ENCODE measurements at places on chromosomes 3 and 15. TPM values are rescaled to one million over a fixed set of nuclear protein-coding genes. Genes with fewer than 3 reads are reported as not detected.

ITGB5 gene
- 25.6 TPM for total RNA-seq

EFCAB12 gene
- total RNA-seq, result 0.16 TPM

ITIH1 gene
- total RNA-seq, result 0.94 TPM

CYP1A2 gene
- not detected for total RNA-seq

SIAH2 gene
- total RNA-seq, result 29.3 TPM

FHIT gene
- total RNA-seq, result 3.6 TPM

RAB43 gene
- 3.3 TPM for total RNA-seq

MOBP gene
- total RNA-seq, result 0.94 TPM

ABHD10 gene
- 89.5 TPM for total RNA-seq

- no peak for DNase-seq
Observed at GRCh38 chr3:112582244-112582874, 20.5 kb downstream of the SLC35A5 start.

DNA sequence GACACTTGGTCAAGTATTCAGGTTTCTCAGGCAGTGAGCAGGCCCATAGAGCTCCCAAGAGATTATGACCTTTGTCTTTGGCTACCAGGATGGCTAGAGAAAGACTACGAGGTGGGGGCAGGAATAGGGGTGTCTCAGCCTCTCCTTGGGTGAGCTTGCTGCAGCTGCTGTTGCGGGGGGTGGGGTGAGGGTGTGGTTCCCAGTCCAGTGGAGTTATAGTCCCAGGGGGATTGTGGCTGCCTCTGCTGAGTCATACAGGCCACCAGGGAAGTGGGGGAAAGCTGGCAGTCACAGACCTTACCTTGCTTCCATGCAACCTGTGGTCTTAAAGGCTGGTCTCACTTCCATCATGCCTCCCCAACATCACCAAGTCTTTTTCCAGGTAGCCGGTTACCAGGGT lies 31.7 kb downstream of the ATP2C1 start:
- DNase-seq, result no peak

DNA sequence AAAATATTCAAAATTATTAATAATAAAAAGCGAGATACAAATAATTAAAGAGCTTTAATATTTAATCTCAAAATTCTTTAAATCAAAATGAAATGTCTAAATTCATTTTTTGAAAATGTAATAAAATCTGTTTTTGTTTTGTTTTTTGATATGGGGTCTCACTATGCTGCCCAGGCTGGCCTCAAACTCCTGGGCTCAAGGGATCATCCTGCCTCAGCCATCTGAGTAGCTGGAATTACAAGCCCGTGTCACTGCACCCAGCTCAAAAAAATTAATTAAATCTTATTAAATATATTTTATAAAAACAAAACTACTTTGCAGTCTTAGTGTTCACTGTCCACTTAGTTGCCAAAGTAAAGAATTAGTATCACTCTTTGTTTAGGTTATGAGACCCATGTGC lies 38.4 kb downstream of the FAH start:
- no peak for DNase-seq

- no peak for DNase-seq
Observed at GRCh38 chr3:74546426-74546825, 68.0 kb downstream of the CNTN3 start.

DNA sequence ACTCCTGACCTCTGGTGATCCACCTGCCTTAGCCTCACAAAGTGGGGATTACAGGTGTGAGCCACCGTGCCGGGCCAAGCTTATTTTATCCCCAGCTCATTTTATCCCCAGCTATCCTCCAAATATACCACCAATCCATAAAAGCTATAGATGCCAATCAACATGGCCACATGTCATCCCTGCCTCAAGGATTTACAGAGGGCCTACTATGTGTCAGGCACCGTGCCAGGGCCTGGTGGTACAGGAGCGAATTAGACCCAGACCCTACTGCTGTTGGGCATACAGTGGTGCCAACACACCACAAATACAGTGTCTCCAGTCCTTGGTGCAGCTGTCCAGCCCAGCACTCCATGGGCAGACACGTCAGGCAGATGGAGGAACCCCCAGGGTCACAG lies 73.4 kb downstream of the SCN5A start:
- no peak for DNase-seq

GRCh38 chr3:126052196-126053058 lies 31.5 kb downstream of the SLC41A3 start:
- no peak for DNase-seq

- no peak for DNase-seq
Observed at GRCh38 chr3:186532598-186533072, 11.5 kb downstream of the CRYGS start.

GRCh38 chr15:52103217-52104207 lies 9.1 kb downstream of the BCL2L10 start:
- peak; percentile 60 for DNase-seq

GRCh38 chr3:161348796-161349400 lies 22.4 kb downstream of the SPTSSB start:
- DNase-seq, result no peak

GRCh38 chr3:151044706-151045105 lies 40.8 kb upstream of the MED12L start:
- no peak for DNase-seq

GRCh38 chr3:59442046-59442445 lies 392.2 kb upstream of the CFAP20DC start:
- no peak for DNase-seq

DNA sequence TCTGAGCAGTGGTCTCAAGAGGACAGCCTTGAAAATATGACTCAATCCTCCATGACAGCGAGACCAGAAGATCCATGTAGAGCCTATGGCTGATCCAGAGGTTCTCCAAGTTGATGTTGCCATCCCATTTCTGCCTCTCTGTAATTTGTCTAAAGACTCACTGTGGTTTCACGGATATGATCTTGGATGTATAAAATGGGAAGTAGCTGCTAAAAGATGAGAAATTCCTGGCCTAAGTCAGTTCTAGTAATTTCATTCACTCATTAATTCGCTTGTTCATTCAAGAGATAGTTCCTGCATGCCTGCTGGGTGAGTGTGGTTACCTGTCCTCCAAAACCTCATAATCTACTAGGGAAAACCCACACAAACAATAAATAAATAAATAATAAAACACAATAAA lies 145.9 kb downstream of the TNIK start:
- DNase-seq, result no peak

DNA sequence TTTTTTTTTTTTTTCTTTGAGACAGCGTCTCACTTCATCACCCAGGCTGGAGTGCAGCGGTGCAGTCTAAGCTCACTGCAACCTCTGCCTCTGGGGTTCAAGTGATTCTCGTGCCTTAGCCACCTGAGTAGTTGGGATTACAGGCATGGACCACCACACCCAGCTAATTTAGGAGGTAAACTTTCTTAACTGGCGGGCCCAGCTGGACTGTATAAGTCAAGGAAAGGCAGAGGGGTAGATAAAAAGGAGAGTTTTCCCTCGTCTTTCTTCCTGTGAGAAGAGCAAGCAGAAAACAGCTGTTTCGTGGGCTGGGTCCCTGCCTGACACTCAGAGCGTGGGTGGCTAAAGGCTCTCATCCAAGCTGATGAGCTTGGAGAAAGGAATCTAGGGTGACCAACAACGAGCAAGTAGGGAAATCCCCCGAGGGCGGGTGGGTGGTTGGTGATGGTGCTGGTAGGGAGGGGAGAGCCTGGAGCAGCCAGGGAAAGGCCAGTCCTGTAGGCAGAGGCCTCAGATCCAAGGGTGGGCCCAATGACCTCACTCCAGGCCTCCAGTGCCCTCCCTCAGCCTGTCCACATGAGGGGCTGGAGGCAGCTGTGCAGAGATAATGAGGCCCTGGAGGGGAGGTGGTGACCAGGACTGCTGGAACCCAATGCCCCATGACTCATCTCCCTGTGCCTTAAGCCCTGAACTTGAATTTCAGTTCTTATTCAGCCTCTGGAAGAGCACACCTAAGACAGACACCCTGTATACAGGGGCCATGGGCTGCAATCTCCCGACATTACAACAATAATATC lies 43.1 kb upstream of the LIMD1 start:
- peak; percentile 77 for DNase-seq

- DNase-seq, result no peak
Observed at GRCh38 chr3:34807611-34808010, 831.7 kb upstream of the ARPP21 start.

GRCh38 chr3:134330883-134331810 lies 43.1 kb downstream of the AMOTL2 start:
- no peak for DNase-seq

DNA sequence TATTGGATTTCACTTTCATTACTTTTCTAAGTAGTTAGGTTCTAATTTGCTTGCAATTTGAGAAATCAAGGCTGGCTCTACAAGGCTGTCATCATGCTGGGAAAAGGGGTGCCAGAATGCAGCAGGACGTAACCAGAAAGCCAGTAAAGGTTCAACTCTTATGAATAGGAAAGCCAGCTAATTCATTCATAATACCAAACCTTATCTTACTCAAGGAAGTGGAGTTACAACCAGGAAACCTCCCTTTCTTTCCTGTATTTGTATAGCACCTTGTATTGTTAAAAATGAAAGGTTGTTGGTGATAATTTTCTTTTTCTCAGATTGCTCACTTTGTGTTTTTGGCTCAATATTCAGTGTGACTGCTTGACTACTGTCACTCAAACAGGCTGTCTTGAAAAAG lies 109.4 kb downstream of the FILIP1L start:
- DNase-seq, result no peak

GRCh38 chr15:38171973-38172372 lies 80.7 kb upstream of the SPRED1 start:
- no peak for DNase-seq

GRCh38 chr15:95872366-95872771 lies 458.1 kb upstream of the NR2F2 start:
- no peak for DNase-seq

GRCh38 chr3:186638259-186638658 lies 1.9 kb upstream of the FETUB start:
- no peak for DNase-seq

DNA sequence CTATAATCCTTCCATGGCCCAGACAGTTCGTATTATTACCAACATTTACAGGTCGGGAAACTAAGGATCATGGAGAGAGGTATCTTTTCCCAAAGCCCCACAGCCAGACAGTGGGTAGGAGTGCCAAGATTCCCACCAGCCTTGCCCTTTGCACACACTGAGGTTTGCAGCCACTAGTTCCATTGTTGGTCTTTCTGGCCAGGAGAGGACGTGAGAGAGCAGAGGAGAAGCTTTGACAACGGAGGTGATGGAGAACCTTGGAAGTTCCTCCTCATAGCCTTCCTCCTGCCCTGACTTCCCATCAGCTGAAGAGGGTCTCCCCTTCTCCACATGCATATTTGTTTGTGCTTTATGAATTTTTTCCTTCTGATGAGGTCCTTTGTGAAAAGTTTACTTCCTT lies 50.5 kb upstream of the PLCL2 start:
- DNase-seq, result no peak

All from occipital lobe (tissue), 3 donors.